ENCODE measurements at places on chromosomes 12 and 14. TPM values are rescaled to one million over a fixed set of nuclear protein-coding genes. Genes with fewer than 3 reads are reported as not detected.

GRCh38 chr14:46999661-47000060, 348.1 kb upstream of the RPL10L start:
- DNase-seq = no peak

DNA sequence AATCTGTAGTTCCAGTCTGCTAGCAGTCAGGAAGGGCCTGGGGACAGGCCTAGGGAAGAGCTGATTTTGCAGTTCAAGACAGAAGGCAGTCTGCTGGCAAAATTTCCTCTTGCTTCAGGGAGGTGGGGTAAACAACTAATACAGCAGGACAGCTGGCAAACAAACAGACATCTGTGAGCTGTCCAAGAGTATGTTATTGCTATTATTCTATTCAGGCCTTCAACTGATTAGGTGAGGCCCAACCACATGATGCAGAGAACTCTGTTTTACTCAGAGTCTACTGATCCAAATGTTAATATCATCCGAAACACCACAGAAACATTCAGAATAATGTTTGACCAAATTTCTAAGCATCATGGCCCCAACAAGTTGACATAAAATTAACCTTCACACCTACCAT, 161.0 kb upstream of the E2F7 start:
- no peak for DNase-seq

DNA sequence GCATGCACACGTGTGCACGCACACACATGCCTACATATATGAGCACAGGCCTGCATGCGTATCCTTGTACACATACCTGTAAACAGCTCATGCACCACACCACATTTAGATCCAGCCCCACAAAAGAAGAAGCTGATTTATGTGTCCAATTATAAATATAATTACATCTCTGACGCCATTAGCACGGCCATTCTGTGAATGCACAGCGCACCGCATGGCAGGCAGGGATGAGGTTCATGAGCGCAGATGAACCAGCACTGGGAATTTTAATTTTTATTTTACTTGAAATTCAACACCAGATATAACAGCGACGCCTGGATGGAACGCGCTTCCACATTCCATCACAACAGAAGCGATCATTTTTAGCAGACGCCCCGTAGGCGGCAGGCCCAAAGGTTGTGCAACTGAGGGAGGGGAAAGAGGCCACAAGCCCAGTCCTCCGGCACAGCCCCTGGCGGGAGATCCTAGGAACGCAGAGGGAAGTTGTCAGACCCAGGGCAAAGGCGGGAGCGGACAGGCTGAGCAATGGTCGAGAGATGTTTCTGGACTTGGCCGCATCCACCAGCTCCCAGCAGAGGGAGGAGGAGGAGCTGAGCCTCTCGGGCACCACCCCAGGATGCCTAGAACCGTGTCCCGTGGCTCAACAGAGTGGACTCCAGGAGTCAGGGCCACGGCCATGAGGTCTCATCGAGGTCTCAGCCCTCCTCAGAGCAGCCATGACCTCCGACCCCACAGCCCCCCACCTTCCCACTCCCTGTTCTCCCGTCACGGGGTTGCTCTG, 37.9 kb upstream of the GALNT9 start:
- DNase-seq = no peak

DNA sequence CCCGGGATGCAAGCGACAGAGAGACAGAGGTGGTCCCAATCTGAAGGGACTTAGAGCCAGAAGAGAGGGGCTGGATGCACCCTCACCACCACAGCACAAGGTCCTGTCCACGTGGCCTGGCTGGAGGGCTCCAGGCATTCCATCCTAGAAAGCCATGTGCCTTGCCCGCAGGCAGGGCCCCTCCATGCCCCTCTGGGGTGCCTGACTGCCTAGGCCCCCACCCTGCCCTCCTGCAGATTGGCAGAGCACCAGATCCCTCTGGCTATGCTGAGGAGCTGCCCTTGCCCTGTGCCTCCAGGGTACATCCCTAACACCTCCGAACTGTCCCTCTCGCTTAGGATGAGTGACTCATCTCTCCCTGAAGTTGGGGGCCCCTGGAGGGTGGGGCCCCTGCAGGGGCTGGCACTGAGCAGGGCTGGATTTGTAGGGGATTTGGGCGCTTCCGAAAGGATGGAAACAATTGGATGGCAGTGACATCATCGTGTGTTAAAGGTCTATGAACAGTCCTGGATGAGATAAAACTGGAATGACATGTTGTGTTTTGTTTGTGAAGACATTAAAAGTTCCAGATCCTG, 50.9 kb downstream of the CHGA start:
- DNase-seq = no peak

REM2 gene
- 2.0 TPM for polyA plus RNA-seq

Measured in left renal pelvis (tissue), 4 donors.